NCI-H1092 (cell line): ENCODE measurements at places on chromosomes 1 and 21.
A peak's percentile ranks its signal among the peaks of the same experiment; 100 is the strongest.

GRCh38 chr1:204479387-204480136 is 15.0 kb downstream of the PIK3C2B start:
- no peak for DNase-seq

DNA sequence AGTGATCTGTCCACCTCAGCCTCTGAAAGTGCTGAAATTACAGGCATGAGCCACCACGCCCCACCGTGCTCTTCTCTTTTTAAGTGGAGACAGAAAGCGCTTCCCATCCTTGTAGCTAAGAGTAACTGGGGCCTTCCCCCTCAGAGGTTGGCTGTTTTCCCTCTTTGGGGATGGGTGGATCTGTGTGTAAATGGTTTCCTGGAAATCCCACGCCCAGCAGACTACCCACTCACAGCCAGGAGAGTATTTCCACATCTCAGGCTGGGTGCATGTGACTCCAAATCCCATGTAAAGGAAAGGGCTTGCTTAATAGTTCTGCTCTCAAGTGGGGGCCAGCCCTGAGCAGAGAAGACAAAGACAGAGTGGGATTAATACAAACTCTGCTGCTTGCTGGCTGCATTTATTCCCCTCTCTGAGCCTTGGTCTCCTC is 19.6 kb upstream of the TCEA3 start:
- DNase-seq: no peak

GRCh38 chr1:199780948-199781670 is 246.4 kb upstream of the NR5A2 start:
- no peak for DNase-seq

- DNase-seq: peak; percentile 80
Measured at GRCh38 chr1:164588516-164589341, 29.7 kb downstream of the PBX1 start.

- no peak for DNase-seq
Measured at GRCh38 chr1:41161846-41162245, 80.3 kb downstream of the SCMH1 start.

- no peak for DNase-seq
Measured at GRCh38 chr1:1239614-1240347, 6.7 kb downstream of the C1QTNF12 start.

DNA sequence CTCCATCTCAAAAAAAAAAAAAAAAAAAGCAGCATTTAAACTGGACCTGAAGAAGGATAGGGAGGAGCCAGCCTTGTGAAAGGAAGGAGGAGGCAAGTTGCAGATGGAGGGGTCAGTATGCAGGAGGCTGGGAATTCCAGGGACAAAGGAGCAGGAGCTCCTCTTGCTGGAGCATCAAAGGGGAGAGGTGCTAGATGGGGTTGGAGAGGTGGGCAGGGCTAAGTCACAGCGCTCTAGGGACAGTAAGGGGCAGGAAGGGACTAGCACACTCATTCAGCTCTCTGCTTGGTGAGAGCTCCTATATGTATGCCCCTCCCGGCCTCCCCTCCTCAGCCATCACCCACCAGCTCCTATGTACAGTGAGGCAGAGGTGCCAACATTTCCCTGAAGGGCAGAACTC is 26.8 kb downstream of the MAP7D1 start:
- DNase-seq: no peak

DNA sequence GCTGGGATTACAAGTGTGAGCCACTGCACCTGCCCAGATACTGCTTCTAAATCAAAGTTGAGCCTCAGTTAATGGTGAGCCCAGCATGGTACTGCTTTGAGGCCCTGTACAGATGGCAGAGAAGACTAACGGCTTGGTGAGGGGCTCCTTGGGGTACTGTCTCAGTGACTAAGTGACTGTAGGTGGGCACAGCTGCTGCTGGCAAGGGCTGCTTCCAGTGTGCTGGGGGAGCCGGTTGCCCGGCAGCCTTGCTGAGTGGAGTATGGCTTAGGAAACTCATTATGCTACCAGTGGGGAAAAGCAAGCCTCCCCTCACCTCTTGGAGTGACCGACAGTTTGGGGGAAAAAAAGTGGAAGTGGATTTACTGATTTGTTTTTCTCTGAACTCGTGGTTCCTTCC is 23.6 kb upstream of the ARHGEF10L start:
- DNase-seq: no peak

DNA sequence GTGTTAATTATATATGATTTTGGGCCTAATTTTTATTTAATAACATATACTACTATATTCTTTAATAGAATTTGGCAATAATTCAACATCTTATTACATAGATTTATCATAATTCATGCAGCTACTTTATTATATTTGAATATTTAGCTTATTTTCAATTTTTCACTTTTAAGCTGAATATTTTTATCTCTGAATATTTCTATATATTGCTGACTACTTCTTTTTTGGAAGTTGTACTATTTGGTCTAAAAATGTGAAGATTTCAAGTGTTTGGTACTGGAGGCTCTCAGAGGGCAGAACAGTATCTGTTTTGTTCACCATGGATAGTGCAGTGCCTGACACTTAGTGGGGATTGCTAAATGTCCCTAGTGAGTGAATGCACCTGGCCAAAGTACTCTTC is 389.5 kb downstream of the RYR2 start:
- DNase-seq: no peak

DNA sequence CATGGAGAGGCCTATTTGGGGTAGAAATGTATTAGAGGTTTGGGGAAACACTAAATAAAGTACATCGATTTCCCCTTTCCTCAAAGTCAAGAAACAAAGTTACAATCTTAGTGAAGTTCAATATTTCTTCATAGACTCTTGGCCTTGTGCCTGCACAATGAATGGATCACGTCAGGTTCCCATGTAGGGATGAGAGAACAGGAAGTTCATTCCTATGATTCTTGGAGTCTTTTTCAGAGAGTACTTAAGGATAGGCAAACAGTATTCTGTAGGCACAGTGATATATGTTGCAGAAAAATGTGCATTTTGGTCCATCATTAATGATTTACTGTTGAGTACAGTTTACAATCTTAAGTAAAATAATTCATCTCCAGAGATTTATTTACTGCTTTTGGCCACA is 275.5 kb downstream of the RGS7 start:
- DNase-seq: no peak

DNA sequence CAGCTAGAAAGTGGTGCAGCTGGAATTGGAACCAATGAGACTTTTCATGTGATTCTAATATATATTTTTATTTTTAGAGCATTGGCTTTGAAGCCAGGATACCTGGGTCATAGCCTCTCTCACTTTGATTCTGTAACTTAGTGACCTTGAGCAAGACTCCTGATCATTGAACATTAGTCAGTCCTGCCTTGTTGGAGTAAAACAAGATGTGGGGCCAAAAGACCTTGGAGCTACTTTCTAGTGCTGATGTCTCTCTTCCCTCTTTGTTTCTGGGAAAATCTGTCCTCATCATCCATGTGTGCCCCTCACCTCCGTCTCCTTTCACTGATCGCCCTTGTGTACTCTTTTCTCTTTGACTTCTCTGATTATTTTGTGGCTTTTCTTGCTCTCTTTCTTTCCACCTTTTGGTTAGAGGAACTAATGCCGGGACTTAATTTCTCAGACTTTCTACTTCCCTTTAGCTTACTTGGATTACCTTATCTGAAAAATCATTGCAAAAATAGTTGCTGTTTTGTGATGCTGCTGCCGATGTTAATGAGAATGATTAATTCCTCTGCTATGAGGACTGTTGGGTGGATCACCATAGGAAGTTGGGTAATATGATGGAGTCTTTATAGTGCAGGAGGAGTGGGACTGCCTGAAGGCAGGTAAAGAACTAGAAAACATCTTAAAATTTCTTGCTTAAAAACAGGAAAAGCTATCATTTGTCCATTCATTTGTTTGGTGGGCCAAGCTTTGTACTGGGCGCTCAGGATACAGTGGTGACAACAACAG is 72.0 kb downstream of the NOS1AP start:
- no peak for DNase-seq

DNA sequence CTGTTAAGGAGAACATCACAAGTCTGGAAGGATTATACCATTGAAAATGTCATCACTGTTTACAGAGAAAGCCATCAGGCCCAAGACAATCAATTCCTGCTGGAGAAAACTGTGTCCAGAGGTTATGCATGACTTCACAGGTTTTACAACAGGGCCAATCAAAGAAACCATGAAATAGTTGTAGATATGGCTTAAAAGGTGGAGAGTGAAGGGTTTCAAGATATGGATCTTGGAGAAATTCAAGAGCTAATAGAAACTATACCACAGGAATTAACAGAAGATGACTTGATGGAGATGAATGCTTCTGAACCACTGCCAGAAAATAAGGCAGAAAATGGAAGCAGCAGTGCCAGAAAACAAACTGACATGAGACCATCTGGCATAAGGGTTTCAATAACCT is 30.2 kb downstream of the USP1 start:
- DNase-seq: no peak

DNA sequence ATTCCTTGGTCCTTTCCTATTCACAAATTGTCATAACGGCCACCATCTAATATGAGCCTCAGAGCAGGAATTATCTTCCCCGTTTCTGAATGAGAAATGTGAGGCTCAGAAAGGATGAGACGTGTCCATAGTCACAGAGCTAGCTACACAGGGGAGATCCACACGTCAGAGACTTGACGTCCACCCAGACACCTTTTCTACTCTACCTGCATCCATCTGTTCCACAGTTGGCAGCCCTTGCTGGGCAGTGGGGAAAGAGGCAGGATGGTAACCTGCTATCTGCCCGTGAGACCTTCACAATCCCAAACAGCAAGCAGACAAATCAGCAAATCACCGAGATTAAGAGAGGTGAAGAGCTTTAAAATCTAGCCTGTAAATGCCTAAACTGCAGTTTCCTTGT is 8.4 kb downstream of the RIMS3 start:
- no peak for DNase-seq

DNA sequence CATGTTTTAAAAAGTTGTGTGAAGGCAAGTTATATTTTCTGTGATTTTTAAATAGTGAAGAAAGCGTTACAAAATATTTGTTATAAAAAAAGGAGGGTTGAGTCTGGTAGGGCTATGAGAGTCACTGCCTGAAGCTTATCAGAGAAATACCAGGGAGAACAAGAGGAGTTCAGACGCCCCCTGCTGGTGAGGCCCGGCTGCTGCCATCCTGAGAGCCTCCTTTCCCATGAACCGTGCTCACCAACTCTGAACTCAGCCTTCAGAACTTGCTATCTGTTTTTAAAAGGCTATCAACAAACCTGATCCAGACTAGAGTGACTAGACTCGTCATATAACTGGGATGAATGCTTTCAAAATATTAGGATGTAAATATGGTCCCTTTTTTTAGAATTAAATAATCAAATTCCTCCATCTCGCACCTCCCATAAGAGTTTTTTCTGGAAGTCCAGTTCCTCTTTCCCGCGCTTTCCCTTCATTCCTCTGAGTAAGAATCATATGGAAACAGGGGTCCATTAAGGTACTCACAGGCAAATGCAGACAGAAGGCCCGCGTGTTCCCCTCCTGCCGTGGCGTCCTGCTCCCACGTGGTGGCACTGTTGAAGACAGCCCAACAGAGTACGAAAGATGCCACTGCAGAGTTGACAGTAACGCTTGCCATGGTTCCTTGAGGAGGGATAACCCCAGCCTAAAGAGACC is 26.2 kb upstream of the SPATA6 start:
- DNase-seq: peak; percentile 45

- DNase-seq: no peak
Measured at GRCh38 chr21:46005481-46005881, 23.9 kb downstream of the COL6A1 start.

GRCh38 chr1:66598670-66599069 is 64.7 kb downstream of the SGIP1 start:
- no peak for DNase-seq

- DNase-seq: no peak
Measured at GRCh38 chr1:23905461-23906025, 7.6 kb downstream of the CNR2 start.

- DNase-seq: no peak
Measured at GRCh38 chr1:66251546-66251945, 282.4 kb upstream of the SGIP1 start.

DNA sequence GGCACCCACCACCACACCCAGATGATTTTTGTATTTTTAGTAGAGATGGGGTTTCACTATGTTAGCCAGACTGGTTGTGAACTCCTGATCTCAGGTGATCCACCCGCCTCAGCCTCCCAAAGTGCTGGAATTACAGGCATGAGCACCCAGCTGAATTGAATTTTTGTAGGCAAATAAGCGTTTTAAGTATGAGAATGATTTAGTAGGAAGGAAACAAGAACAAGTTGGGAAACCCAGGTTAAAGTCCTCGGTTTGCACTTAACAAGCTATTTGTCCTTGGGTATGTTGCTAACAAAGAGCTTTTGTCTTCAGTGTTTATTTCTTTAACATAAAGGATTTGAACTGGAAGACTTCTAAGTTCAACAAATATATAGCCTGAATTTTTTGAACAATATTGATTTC is 23.9 kb downstream of the BTF3L4 start:
- no peak for DNase-seq

DNA sequence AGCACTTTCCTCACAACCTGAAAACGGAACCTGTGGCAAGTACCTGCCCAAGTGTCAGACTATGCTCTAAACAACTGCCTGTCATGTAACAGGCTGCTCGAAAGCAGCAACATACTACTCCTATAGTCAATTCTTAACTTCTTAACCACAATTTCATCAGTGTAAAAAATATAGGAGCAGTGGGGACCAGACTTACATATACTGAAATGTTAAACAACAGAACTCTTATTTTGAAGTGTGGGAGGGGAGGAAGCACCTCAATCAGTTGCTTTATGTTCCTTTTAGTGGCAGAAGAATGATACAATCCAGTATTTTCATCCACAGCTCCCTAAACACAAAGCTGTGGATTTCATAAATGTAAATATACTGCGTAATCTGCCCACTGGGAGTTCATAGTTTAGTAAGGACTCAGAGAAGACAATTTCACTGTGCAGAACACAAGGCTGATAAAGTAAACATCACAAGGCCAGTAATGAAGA is 44.2 kb downstream of the WLS start:
- DNase-seq: no peak
